ENCODE measurements at places on chromosomes 16 and 17.

GRCh38 chr16:16923479-16923878 lies 544.5 kb downstream of the NPIPA7 start:
- DNase-seq, result no peak

DNA sequence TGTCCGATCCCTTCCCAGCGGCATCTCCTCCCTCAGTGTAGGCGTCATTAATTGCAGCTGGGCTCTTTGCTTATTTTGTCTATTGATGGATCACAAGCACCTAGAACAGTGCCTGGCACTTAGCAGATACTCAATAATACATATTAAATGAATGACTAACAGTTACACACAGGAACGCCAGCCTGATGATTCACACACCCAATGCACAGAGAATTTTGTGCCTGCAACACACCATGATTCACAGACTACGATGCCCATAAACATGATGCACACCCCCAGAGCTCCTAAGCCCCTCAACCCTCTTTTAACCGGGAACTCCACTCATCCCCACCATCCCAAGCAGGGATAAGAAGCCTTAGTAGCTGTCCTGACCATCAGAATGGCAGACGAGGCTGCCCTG lies 66.6 kb upstream of the TMEM97 start:
- DNase-seq, result no peak

- no peak for DNase-seq
Observed at GRCh38 chr17:78223061-78223460, 8.4 kb upstream of the TMEM235 start.

GRCh38 chr17:48388955-48389743 lies 40.9 kb downstream of the SKAP1 start:
- DNase-seq, result no peak

- DNase-seq, result no peak
Observed at GRCh38 chr16:57297856-57298255, 13.4 kb upstream of the PLLP start.

DNA sequence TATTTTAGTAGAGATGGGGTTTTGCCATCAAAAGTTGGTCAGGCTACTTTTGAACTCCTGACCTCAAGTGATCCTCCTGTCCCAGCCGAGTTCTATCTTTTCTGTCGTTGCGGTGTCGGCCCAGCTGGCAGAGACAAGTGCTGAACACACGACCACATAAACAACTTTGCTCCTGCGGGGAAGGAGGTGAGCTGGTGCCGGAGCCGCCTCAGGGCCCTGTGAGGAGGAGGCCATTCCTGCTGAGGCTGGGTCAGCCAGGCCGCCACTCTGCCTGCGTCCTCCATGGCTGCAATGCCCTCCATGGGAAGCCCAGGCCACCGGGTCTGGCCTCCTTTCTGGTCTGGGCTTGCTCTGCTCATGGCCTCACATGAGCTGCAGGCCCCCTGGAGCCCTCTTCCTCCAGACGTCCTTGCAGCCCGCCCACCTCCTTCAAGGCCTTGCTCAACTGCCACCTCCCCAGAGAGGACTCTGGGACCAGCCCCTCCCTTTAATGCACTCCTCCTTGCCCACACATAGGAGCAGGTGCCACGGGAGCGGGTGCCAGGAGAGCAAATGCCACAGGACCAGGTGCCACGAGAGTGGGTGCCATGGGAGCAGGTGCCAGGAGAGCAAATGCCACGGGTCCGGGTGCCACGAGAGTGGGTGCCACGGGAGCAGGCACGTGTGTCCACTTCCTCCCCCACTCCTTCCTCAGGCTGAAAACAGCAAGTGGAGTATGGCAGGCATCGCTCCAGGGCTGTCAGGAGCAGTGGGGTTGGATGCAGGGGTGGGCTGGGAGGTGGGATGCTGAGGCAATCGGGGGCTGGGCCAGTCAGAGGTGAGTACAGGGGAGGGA lies 28.4 kb upstream of the CBFA2T3 start:
- DNase-seq, result no peak

GRCh38 chr17:48244121-48244711 lies 136.7 kb downstream of the SNX11 start:
- no peak for DNase-seq

GRCh38 chr16:12972246-12972645 lies 70.8 kb downstream of the SHISA9 start:
- DNase-seq, result no peak

- DNase-seq, result no peak
Observed at GRCh38 chr17:11242411-11242810, 1.4 kb downstream of the SHISA6 start.

DNA sequence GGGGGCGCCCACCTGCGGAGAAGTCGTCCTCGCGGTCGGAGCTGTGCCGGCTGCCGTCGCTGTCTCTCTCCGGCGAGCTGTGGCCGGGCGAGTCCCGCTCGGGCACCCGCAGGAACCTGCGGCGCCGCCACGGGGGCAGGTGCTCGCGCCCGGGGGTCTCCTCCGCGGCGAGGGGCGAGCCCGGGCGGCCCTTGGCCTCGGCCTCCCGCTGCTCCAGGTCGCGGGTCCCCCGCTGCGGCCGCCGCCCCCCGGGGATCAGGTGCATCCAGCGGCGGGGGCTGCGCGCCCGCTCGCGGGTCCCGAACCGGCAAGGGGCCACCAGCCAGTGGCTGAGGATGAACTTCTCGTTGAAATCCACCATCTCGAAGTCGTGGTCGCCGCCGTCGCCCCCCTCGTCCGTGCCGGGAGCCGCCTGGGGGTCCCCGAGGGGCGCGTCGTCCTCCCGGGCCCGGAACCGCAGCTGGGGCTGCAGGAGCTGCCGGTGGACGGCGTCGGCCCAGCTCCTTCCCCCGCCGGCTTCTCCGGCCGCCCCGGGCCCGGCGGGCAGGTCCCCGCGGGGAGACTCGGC lies 41.4 kb upstream of the BHLHA9 start:
- peak; percentile 37 for DNase-seq

GRCh38 chr17:63382826-63383225 lies 63.3 kb downstream of the CYB561 start:
- DNase-seq, result no peak

GRCh38 chr16:68235108-68235886 lies 630 bp downstream of the ESRP2 start:
- peak; percentile 46 for DNase-seq

DNA sequence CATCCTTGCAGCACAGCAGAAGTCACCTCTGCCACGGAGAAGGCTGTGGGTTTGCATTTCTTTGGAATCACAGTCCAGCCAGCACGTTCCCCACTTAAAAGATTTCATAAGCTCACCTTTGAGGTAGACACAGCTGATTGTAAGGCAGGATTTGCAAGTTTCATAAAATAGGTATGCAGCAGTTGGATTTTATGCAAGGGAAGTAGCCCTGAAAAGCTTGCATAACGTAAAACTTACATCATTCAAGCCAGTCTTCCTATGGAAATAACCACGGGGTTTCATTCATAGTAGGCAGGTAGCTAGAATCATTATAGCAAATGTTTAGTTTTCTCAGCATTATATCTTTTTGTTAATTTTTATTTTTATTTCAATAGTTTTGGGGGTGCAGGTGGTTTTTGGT lies 49.8 kb upstream of the ARHGAP44 start:
- DNase-seq, result no peak

- no peak for DNase-seq
Observed at GRCh38 chr16:23298290-23298915, 3.7 kb upstream of the SCNN1B start.

GRCh38 chr16:62869837-62870236 lies 833.6 kb upstream of the CDH8 start:
- DNase-seq, result no peak

DNA sequence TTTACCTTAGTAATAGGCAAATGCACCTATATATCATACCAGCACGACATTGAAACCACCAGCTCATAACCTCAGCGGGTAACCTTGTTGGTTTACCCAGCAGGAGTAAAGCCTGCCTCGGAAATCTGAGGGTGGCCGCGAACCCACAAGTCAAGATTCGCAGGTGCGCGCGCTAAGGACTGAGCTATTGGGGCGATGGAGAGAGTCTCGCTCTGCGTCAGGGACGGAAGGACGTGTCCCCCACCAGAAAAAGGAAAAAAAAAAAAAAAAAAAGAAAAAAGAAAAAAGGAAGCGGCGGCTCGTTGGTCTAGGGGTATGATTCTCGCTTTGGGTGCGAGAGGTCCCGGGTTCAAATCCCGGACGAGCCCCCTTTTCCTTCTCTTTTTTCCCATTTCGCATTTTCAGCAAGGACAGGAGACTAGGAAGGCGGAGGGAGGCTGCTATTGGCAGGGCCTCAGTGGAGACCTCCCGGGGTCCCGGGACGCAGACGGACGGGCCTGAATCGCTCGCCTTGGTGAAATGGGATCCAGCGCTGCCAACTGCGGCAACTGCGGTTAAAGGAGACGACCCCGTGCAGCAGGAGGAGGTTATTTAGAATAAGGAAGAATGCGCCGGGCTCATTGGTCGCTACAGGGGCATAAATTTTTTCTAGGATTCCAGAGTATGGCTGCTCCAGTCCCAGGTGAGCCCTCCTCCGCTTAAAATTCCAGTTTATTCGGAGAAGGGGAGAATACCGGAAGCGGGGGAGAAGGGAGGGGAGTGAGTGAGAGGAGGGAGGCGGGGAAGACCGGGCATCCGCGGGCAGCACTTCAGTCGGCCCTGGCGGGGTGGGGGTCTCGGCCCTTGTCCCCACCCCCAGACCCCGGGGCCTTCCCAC lies at the start of gene OR1F1:
OR1F1 (plus strand) TSS at position 407 of the 877 bp plus-strand sequence.
- no peak for DNase-seq

DNA sequence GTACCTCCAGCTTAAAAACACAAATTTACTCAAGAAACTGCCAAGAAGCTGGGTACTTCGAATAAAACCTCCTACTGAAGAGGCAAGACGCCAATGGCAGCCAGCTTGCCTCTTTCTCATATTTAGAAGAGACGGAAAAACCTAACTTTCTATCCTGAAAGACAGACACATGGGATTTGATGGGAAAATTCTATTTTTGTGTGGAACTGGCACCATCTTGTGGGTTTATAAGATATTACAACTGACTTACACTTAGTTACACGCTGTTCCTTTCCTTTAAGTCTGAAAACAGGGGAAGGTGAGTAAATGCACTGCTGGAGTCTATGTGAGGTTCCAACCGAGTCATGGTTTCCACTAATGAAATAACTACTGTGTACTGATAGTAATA lies 10.3 kb downstream of the ZNF18 start:
- peak; percentile 9 for DNase-seq

- no peak for DNase-seq
Observed at GRCh38 chr17:80830020-80830780, 161.4 kb upstream of the CHMP6 start.

DNA sequence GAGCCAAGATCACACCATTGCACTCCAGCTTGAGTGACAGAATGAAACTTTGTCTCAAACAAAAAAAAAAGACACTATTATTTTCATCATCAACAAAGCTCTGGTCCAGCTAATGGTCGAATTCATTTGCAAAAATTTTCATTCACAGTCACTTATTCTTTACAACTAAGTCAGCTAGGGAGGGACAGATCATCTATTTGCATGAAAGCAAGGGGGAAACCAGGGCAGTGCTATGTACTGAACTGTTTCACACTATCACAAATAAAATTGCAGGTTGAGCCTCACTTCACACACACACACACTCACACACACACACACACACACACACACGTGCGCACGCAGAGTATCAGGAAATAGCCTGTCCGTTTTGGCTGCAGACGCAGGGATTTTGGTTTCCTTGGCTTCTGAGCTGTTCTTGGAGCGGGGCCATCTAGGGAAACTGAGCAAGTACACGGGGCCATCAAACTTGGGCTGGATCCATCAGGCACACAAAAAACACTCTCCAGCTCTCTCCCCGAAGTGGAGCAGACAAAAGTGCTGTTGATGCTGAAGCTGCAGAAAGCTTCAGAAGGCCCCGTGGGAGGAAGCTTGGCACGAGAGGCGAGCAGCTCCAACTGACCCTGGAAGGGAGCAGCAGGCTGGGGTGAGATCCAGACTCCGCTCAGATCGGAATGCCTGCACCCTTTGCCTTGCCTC lies 44.3 kb upstream of the HELZ start:
- no peak for DNase-seq

Data from natural killer cell (primary cell).